Ascending aorta (tissue), 2 donors: ENCODE measurements at places on chromosomes 11 and 22. TPM values are rescaled to one million over a fixed set of nuclear protein-coding genes. Genes with fewer than 3 reads are reported as not detected.

DNA sequence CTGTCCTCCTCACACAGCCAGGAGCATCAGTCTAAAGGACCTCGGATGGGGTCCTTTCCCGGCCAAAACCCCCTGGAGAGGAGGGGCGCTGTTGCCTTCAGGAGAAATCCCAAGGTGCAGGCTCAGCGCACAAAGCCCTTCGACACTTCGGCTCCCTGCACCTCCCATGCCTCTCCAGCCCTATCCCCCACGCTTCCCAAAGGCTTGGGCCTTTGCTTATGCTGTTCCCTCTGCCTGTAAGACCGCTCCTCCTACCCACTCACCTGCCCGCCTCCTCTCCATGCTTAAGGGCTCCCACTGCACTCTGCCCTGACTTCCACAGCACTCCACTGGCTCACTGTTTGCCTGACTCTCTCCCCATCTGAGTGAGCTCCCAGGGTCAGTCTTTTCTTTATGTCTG lies 13.5 kb downstream of the SLC15A3 start:
- no peak for DNase-seq
- H3K4me1 ChIP-seq = no peaks in the 10 kb centered on the region
- H3K4me3 ChIP-seq = no peak overlapping the region
- no peak overlapping the region for H3K27ac ChIP-seq
- peaks cover 49% of the 10 kb centered on the region for H3K36me3 ChIP-seq
- H3K27me3 ChIP-seq = no peaks in the 10 kb centered on the region

DNA sequence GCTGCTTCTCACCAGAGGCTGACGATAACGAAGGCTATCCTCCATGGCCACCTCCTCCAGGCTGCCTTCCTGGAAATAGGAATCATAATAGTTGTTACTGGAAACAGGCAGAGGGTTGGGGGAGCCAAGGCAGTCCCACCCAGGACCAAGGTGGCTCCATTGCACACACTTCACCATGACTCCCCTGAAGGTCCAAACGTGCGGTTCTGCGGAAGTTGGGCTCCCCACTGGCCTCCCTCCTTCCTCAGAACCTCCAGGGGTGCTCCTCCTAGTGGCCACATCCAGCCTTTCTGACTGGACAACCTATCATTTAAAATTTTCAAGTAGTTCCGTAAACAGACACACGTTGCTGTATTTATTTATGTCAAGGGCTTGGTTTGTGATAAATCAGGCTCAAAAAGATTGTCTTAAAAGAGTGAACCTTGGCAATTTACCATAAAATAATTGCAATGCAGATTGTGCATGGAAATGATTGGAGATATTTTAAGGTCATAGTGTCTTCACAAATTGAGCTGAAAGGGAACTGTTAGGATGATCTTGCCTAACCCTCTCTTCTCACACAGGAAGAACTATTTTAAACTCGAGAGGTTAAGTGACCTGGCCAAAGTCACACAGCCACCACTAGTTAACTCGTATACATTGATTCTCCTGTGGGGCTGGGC lies 1.4 kb upstream of the TCN2 start:
- H3K27ac ChIP-seq = no peak overlapping the region
- DNase-seq = peak; percentile 76
- H3K4me3 ChIP-seq = peak overlapping the region; percentile 69
- no peaks in the 10 kb centered on the region for H3K27me3 ChIP-seq
- no peaks in the 10 kb centered on the region for H3K36me3 ChIP-seq

Gene PNPLA5
- not detected for total RNA-seq

GRCh38 chr11:2814751-2815150 lies 70.8 kb downstream of the CDKN1C start:
- DNase-seq = no peak
- H3K27me3 ChIP-seq = no peaks in the 10 kb centered on the region
- H3K4me3 ChIP-seq = no peak overlapping the region
- H3K36me3 ChIP-seq = no peaks in the 10 kb centered on the region
- H3K27ac ChIP-seq = no peak overlapping the region

DNA sequence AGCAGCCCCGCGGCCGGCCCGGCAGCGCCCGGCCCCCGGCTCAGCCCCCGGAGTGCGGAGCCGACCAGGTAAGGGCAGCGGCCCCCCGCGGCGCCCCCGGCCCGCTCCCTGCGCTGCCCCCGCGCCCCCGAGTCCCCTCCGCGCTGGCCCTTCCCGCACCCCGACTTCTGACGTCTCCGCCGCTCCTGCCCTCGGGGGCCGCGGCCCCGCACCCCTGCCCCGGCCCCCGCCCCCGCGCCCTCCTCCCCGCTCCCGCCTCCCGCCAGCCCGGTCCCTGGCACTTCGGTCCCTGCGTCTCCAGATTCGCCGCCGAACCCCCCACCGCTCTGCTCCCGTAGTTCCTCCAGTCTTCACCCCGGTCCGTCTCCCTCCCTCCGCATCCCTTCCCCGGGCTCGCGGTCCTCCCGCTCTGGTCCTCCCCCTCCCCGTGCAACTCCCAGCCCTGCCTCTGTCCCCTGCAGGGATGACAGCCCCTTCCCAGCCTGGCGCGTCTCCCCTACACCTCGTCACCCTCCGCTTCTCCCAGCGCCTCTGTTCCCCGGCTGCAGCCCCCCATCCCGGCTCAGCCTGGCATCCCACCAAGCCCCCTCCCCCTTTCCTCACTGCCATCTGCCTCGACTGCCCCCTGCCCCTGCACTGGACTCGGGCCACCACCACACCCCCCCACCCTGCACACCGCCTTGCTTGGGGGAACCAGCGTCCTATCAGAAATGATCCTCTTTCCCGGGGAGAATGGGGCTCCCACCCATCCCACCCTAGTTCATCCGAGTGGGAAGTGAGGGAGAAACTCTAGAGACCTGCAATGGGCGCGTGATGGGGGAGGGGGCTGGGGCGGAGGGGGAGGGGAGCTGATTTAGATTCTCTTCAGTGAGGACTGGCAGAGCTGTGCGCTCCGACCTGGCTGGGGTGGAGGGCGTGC lies 531 bp downstream of the GRIK4 start:
- DNase-seq = no peak
- H3K4me3 ChIP-seq = peak overlapping the region; percentile 51
- no peak overlapping the region for H3K27ac ChIP-seq
- no peaks in the 10 kb centered on the region for H3K4me1 ChIP-seq
- no peaks in the 10 kb centered on the region for H3K27me3 ChIP-seq

DNA sequence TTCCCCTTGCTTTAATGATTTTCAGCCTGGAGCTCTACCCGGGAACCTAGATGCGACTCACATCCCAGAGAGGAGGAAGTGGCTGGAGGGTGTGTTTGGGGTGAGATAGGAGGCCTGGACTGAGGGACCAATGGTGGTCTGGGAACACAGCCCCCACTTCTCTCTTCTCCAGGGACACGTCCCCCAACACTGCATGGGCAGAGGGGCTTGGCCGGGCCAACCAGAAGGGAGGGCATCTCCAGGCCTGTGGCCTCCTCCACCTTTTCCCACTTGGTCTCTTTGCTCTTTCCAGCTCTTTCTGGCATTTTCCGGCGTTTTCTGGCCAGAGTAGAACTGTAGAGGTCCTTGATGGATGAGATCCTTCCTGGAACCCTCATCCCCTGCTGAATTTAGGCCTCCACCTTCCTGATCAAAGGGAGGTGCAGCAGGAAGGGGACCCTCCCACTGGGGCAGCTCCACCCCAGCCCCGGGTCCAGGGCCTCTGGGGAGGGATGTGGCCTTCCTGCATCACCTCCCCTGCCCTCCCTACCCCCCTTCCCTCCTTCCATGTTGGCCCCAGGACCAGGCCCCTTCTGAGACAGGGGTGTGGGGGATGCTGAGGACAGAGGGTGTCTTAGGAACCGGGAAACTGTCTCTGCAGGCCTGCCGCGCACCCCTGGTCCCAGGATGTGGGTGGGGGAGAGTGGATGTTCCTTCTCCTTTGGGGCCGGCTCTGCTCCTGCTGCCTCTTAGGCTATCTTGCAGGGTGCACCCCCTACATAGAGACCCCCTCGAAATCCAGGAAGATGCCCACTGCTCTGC lies 24.4 kb downstream of the MRGPRG start:
- no peak overlapping the region for H3K4me3 ChIP-seq
- no peaks in the 10 kb centered on the region for H3K36me3 ChIP-seq
- peak; percentile 46 for DNase-seq
- no peaks in the 10 kb centered on the region for H3K27me3 ChIP-seq

DNA sequence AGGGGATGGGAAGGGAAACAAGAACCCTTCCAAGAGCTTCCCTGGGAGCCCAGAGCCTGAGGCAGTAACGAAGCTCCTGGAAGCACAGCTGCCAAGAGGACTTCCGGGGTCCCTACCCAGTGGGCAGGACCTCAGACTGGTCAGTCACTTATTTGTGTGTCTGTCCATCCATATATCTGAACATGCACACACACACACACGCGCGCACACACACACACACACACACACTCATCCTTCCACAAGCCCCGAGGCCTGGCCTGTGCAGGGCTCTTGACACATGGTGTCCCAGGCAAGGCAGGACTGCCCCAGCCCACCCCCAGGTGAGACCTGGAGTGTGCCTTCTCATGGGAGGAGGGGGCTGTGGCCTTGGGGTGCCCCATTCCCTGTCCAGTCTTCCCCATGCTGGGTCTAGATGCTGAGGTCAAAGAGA lies 44.9 kb downstream of the IGLL5 start:
- H3K27me3 ChIP-seq = no peaks in the 10 kb centered on the region
- DNase-seq = no peak
- H3K4me1 ChIP-seq = no peaks in the 10 kb centered on the region
- H3K4me3 ChIP-seq = no peak overlapping the region

Gene SUSD2
- total RNA-seq = 51.0 TPM

DNA sequence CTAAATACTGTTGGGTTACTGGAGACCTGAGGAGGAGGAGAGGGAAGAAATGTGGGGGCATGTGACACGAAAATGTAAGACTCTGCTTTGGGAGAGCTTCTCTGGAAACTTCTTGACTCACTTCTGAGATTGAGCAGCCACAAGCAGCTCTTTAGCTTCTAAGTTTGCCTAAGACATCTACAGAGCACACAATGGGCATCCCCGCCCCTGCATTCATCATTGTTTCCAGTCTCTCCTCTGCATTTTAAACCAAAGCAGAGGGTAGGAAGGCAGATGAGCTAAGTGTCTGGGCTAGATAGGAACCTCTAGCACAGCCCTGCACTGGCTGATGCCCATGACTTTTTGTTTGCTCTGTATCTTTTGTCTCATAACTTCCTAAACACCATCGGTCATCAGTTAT lies 2.1 kb upstream of the OR52D1 start:
- H3K27me3 ChIP-seq = no peaks in the 10 kb centered on the region
- no peak overlapping the region for H3K4me3 ChIP-seq
- H3K36me3 ChIP-seq = no peaks in the 10 kb centered on the region
- no peak for DNase-seq
- no peak overlapping the region for H3K27ac ChIP-seq

DNA sequence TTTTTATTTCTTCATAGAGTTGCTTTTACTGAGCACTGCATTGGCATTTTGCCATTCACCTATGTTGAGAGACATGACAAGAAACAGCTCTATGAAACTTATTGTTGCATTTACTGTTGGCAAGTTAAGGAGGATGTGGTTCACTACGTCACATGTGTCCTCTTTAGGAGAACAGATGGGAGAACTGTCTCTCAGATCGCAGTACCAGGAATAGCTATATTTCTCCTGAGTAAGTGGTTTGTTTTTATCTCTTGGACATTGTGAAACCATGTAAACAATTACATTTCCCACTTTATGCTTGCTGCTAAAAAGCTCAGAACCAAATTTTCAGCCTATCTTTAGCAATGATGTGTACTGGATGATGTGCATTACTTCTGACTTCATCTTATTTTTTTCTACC lies 34.8 kb upstream of the PSMA1 start:
- H3K27me3 ChIP-seq = no peaks in the 10 kb centered on the region
- no peaks in the 10 kb centered on the region for H3K4me1 ChIP-seq

DNA sequence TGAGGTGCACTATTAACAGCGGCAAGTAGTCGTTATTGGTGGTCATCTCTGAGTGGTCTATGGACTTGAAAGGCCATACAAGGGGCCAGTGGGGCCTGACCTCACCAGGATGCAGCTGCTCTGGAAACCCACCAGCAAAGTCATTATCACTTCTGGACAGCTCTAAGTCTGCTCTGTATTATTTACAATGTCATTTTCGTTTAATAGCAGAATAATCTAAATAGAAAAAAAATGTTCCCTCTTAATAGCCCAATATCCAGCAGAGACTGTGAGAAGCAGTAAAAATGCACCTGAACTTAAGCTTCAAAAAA lies 85.0 kb upstream of the EED start:
- no peaks in the 10 kb centered on the region for H3K36me3 ChIP-seq
- no peak overlapping the region for H3K4me3 ChIP-seq
- no peak for DNase-seq

Gene WNT11
- total RNA-seq = 11.7 TPM

Gene TCN1
- total RNA-seq = not detected

- H3K4me3 ChIP-seq = no peak overlapping the region
- no peak for DNase-seq
- H3K36me3 ChIP-seq = no peaks in the 10 kb centered on the region
- no peak overlapping the region for H3K27ac ChIP-seq
- H3K27me3 ChIP-seq = no peaks in the 10 kb centered on the region
- no peaks in the 10 kb centered on the region for H3K4me1 ChIP-seq
Observed at GRCh38 chr22:28766628-28767027, 5.9 kb upstream of the CCDC117 start.

DNA sequence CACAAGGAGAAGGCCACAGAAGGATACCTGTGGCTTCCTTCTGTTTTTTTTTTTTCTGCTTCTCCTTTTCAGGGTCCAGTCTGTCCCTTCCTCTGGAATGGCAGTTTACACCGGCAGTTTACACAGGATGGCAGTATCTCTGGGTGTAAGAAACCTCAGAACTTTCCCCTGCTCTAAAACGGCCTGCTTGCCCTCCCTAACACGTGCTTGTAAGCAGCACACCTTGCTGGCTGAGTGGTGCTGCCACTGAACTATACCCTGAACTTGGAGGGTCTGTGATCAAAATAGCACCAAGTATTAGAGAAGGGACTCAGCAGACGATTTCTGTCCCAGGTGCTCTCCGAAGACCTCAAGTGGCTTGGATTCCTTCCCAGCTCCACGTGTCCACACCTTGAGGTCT lies 904 bp upstream of the OPCML start:
- H3K4me3 ChIP-seq = no peak overlapping the region
- H3K27me3 ChIP-seq = no peaks in the 10 kb centered on the region

GRCh38 chr22:31520051-31520450 lies 23.7 kb downstream of the SFI1 start:
- H3K27ac ChIP-seq = no peak overlapping the region
- no peaks in the 10 kb centered on the region for H3K36me3 ChIP-seq
- no peaks in the 10 kb centered on the region for H3K27me3 ChIP-seq
- no peak for DNase-seq
